NCI-H345 (cell line): ENCODE measurements at places on chromosomes 4 and X.

DNA sequence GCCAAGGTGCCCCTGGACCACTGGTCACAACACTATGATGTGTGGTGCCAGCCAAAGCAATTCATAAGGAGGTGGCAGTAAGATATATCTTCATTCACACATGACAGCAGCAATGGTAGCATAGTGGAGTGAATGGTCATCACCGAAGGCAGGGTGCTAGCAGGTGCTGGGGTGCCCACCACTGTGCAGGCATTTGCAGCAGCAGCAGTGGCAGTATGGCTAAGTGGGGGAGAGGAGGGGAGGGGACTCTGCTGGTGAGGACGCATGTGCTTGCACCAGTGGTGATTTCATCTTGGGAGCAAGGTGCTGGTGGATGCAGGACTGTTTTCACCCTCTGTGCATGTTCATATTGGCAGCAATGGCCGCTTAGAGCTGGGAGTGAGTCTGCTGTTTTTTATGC lies 419.1 kb upstream of the KLHL4 start:
- no peak for DNase-seq

- DNase-seq, result no peak
These were observed 849.4 kb upstream of the FTHL17 start for GRCh38 chrX:31921236-31921635.

DNA sequence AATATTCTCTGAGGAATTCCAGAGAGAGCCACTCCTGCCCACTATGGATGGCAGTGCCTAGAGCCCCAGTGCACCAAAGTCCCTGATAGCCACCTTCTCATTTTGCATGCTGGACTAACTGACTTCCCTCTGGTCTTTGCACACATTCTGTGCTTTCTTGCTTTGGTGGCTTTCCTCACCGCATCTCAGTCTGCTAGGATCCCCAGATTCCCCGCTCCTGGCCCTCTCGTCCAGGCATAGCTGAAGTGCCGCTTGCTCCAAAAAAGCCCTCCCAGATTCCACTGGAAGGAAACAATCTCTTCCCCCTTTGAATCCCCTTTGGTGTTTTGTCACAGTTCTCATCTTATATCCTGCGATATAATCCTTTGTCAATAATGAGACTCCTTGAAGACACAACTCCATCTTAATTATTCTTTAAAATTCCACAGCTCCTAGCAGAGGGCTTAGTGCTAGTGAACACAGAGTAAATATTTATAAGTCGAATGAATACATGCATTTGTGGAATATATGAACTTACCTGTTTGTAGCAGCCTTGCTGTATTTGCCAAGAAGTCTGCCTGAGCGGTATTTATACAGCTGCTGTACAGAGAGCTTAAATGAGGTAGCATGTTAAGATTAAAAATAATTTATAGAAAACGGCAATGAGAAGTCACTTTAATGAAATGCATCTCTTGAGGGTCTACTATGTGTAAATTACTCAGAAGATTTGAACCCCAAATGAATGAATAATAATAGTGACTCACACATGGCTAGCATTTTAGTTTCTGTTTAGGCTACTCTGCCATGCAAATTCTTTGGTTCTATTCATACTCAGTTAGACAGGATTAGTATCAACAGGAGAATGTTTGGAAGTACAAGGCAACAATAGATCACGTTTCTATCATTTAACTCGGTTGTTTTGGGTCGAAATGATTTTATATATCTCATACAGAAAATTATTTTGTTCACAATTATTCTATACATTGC lies 421.9 kb upstream of the TENM3 start:
- DNase-seq, result no peak

- no peak for DNase-seq
These were observed 36.5 kb downstream of the WDR1 start for GRCh38 chr4:10079912-10080588.

DNA sequence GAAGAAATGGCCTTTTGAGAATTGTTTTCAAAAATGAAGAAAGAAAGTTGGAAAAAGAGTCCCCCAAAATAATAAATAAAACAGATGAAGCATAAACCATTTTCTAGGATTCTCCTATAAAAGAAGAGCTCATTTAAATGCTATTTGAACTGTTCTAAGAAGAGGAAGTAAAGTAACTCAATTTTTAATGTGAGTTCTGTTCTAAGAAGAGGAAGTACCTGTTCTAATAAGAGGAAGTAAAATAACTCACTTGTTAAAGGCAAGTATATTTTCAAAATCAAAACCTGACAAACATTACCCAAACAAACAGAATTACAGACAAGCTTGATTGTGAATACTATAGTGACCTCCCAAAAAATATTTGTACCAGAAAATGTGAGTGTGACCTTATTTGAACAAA lies 1326.3 kb downstream of the C4orf33 start:
- no peak for DNase-seq

GRCh38 chr4:183636923-183637322 lies 22.1 kb downstream of the RWDD4 start:
- no peak for DNase-seq

DNA sequence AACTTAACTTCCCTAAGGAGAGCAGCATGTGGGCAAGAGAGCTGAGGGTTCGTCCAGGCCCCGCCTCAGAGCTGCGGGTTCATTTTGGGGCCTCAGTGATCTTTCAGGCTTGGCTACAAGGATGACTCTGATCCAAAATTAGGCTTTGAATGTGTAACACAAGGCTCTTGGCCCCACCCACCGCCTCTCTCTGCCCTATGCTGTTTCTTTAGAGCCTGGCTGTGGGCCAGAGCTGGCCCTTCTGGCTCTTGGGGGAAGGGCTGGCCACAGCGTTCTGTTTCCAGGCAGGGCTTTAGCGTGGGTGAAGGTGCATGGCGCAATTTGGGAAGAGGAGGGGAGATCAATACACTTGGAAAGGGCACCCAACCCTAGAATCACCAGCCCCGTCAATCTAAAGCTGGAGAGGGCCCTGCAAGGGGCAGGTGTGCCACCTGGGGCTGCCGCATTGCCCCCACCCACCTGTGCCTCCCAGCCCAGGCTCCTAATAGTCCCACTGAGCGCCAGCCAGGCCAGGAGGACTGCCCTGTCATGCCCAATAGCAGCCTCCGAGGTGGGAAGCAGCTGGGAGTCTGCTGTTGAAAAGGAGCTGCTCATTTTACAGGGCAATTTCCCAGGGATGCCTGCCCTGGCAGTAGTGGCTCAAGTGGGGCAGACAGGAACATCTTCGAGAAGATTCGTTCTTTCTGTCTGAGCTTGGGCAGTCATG lies 84.5 kb upstream of the MAML3 start:
- DNase-seq, result peak; percentile 89

DNA sequence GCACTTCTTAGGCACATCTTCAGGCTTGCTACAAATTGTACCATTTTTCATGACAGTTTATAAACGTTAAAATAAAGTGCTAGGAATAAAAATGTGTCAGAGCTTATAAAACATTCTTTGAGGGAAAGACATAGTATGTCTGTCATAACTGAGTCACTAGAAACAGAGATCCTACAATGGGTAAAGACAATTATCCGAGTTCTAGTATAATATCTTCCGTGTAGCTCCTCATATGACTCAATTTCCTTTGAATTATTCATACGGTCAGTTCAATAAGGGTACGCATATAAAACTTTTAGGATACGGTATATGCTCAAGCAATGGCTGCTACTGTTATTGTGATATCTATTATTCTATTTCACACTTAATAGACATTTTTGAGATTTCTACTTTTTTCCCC lies 349.1 kb downstream of the PCDH10 start:
- DNase-seq, result no peak

DNA sequence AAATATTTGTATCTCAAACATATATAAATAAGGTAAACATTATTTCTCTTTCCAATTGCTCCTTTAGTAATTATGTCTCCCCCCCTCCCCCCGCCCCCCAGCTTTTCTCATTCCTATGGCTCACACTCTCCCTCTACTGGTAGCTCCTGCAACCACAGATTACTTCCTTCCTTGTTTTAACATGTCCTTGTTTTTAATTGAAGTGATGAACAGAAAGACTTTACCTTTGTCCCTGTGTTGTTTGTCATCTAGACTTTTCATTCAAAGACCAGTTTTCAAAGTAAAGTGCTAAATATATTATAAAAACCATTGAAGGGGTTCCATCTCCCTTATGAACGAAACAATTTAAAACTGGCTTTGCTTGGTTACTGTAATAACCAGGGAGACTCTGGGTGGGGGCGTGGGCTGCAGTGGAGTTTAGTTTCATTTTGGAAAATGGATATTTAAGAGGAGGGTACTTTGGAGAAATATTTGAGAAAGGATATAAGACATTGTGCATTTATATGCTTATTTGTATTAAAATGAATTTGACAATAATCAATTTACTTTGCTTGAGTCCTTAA lies 352.9 kb downstream of the RAPGEF2 start:
- peak; percentile 2 for DNase-seq

- DNase-seq, result no peak
These were observed 203.6 kb downstream of the BANK1 start for GRCh38 chr4:101993842-101994775.

DNA sequence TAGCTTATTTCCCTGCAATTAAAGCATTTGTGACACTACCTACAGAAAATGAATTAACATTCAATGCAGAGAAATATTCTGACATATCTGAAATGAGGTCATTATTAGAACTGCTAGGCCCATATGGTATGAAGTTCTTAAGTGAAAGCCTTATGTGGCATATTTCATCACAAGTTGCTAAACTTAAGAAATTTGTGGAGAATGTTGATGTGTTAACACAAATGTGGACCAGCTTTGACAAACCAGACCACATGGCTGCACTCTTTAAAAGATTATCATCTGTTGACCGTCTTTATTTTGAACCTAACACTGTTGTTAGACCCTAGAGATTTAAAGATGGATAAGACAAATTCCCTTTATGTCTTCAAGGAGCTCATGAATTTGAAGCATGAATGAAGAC lies 1024.1 kb downstream of the RPA4 start:
- DNase-seq, result no peak

GRCh38 chr4:2787230-2788100 lies 5.4 kb upstream of the SH3BP2 start:
- no peak for DNase-seq

GRCh38 chrX:70509078-70509477 lies 64.4 kb downstream of the DLG3 start:
- no peak for DNase-seq

- no peak for DNase-seq
These were observed 56.6 kb downstream of the AREG start for GRCh38 chr4:74501579-74501978.

GRCh38 chr4:17709763-17710068 lies 71.7 kb downstream of the FAM184B start:
- DNase-seq, result no peak

DNA sequence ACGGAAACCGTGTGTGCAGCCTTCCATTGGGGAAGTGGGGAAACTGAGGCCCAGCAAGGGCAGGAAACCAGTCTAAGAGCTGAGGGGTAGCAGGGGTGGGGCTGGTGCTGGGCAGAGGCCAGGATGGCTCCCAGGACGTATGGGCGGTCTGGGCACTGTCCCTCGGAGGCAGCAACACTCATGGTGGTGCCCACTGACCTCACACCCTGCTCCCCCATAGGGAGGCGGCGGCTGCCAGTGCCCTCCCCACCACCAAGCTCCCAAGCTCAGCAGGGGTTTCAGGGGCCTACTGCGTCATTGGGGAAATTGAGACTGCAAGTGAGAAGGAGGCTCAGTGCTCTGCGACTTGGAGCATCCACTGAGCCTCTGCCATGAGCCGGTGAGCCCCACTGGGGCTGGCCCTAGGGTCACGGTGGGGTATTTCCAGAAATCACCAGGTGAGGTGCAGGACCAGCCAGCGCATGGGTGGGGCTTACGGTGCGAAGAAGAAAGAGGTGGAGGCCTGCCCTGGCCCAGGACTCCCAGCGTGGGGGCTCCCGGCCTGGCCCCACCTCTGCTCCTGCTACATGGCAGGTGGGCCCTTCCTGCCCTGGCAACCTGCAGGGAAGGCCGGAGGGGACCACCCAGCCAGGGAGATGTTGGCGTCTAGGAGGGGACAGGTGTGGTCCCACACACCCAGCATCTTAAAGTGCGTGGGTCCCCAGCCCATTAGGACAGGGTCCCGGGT lies 915 bp downstream of the MSANTD1 start:
- no peak for DNase-seq

- DNase-seq, result no peak
These were observed 241.8 kb upstream of the SMIM31 start for GRCh38 chr4:164512124-164512523.

GRCh38 chrX:47059142-47059874 lies 18.9 kb upstream of the RGN start:
- no peak for DNase-seq

- no peak for DNase-seq
These were observed 16.0 kb downstream of the ATP5ME start for GRCh38 chr4:657834-658667.

DNA sequence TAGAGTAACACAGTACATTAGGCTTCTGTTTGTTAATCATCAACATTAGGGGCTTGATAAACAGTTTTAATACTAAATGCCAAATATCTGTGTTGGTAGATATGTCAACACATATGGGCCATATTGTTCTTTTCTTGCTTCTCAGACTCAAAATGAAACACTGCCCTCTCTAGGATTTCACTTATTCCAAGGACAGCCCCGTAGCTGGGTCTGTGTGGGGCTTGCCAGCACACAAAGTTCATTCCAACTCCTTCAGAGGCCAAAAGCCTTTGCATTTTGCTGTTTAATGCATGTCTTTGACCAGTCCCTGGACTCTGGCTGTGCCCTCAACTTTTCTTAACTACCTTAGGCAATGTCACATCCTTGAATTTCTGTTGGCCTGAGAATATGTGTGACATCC lies 102.0 kb upstream of the ZNF827 start:
- no peak for DNase-seq

DNA sequence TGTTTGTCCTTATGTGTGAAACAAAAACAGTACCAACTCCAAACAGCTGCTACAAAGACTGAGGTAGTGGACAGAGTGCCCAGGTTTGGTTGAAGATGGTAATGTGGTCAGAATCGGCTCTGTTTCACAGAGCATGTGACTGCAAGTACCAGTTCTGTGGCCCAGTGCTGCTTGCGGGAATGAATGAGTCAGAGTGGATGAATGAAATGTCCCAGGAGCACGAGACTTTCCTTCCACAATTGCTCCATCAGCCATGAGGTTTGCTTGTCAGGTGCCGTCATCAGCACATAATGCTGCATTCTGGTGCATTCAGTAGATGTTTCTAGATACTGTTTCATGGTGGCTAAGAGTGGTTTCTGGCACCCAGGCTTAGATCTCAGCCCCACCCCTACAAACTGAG lies 84.2 kb downstream of the GPR143 start:
- DNase-seq, result no peak

GRCh38 chrX:15441464-15441863 lies 51.7 kb downstream of the PIR start:
- no peak for DNase-seq

GRCh38 chr4:26619784-26620183 lies 35.9 kb downstream of the TBC1D19 start:
- DNase-seq, result no peak

GRCh38 chrX:17414839-17415238 lies 39.8 kb downstream of the NHS start:
- DNase-seq, result no peak

- no peak for DNase-seq
These were observed 183.8 kb upstream of the NUDT10 start for GRCh38 chrX:51148848-51149247.

DNA sequence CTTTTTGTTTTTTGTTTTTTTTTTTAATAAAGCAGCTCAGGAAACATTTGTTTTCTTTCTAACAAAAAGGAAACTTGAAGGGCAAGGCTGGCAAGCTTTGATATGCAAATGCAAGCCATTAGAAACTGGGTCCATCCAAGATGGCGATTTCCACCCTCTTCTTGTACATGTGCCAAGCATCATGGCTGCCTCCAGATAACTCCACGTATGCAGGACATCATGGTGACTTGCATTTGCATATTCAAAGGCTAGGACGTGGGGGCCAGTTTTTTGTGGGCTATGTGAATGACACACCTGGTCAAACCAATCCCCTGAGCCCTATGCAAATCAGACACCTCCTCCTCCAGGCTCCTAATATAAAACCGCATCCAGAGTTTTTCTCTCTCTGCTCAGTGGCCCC lies 692.6 kb downstream of the FAM133A start:
- DNase-seq, result no peak
